ENCODE measurements at places on chromosomes 4 and X.

DNA sequence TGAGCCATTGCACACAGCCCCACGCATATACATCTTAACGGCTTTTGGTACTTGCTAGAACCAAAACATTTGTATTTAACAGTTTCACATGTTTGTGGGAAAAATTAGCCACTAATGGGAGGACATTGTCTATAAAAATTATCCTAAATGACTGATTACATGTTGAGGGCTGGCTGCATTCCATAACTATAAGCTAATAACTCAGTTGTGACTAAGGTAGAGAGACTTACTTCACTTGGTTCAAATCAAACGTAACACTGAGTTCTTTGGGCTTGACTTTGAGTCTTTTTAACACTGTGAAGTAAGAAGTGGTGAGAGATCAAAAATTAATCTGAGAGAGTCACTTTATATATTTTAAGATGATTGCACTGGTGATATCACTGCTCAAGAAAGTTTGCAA, 47.9 kb upstream of the PGRMC2 start:
- DNase-seq: no peak

DNA sequence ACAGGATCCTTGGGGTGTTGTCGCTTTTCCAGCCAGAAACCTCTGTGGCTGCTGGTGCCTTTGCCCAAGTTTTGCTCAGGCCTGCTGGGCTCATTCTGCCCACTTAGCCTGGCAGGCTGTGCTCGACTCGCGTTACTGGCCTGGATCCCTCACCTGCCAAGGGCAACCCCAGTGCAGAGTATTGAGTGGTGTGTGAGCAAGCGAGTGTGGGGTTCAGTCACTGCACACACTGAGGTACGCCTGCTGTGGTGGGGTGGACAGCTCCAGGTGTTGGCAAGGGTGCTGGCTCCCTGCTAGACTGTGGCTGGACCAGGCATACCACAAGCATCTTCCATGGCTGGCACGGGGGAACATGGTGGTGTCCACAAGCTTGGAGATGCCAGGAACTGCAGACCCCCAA, 22.6 kb downstream of the SPCS3 start:
- no peak for DNase-seq

DNA sequence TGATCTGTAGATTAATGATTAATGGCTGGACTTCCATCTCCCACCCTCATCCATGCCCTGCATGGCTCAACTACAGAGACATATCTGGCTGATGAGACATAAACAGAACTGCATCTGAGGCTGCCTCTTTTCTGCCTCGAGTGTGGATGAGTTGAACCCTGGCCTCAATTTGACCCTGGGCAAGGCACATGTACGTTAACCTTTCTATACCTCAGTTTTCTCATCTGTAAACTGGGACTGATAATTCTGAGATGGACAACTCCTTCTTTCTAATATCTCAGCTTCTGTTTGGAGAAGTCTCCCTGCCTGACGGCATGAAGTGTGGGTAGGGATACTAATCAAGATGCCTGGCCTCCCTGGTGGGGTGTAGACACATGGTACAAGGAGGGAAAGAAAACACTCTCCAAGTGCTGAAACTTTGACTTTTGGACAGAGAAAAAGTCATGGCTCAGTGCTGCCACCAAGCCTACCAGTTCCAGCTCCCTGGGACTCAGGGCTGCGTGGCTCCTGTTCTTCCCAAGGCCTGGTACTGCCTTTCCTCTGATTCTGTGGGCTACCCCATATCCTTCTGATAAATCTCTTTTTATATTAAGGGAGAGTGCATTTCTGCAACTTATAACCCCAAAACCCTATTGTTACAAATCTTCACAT, 64.4 kb downstream of the HAUS3 start:
- no peak for DNase-seq

DNA sequence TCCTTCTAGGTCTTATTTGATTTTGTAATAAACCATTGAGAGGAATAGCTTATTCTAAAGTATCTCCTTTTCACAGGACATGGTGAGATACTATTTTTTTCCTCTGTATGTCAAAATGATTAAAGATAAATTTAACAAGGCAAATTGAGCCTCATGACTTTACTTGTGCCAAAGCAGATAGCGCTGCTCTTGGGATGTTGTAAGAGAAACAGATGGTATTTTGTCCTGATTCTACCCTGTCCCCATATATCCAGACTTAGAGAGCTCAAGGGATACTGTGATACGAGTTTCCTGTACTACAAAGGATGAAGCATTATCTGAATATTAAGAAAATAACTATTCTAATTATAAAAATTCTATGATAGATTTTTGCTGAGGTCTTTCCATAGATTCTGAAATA, 34.0 kb downstream of the EMCN start:
- DNase-seq: no peak

GRCh38 chr4:141768954-141769353, 132.6 kb downstream of the IL15 start:
- DNase-seq: no peak

DNA sequence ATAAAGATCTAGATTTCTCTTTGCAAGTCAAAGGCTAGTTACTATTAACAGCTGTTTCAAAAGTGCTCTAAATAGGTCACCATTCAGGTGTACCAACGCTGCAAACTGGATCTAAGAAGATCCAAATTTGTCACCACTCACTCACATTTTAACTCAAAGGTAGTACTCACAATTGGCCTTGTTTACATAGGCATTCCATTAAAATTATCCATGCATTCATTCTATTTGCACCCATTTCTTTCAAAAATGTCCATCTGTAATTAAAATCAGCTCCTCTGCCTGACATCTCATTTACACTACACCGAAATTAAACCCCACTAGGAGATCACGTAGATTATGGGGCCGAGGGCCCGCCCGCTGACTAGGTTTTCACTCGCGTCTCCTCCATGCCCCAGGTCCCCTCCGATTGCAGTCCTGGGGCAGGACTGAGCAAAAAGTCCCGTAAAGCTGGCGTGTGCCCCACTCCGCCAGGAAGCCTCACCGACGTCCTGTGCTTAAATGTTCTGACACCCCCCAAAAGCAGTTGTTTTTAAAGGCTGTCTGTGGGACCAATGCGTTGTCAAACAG, 1.3 kb upstream of the ING2 start:
- no peak for DNase-seq

- no peak for DNase-seq
Observed at GRCh38 chr4:173859091-173859713, 329.2 kb upstream of the HAND2 start.

DNA sequence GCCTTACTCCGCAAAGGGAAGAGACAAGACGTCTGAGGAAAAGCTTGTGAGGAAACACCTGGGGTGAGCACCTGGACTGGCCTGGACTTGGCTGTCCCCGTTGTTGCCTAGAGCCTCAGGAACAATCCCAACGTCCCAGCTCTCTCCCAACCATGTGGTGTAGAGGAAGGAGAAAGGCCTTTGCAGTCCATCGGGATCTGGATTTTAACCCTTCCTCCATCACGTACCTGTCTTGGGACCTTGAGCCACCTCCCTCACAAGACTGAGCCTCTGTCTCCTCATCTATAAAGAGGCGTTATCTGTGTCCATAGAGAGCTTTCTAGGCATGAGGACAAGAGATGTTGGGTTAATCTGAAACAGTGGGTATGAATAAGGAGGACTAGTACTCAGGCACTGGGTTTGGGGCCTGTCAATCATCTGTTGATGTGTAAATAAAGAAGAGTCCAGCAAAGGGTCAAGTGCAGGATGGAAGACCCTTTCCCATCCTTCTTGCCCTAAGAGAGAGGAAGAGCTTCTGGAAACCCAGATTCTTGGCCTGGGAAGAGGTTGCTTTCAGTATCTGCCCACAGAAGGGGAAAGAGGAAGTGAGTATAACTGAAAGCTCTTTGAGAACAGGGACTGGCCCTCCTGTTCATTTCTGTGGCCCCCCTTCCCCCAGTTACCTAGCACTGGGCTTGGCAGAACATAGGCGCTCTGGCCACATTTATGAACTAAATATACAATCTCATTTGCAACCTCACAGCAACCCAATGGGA, 137.1 kb downstream of the PJA1 start:
- no peak for DNase-seq

DNA sequence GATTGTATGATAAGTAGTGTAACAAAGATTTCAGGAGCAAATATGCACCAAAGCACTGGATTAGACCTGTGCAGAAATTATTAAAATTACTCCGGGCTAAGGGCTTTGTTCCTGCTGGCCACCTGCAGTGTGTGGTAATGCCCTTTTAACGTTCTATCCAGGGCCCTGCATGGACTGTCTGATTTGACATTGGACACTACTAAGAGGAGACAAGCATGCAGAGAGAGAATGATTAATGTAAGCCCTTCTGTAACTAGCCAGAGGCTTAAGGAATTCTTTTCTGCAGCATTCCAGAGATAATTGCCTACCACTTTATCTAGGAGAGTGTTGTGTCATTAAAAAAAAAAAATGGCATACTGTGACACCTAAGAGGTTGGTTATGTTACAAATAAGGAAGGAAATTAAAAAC, 117.0 kb downstream of the PCDH7 start:
- DNase-seq: no peak

- no peak for DNase-seq
Observed at GRCh38 chrX:120419463-120419862, 49.6 kb downstream of the LAMP2 start.

GRCh38 chr4:177611974-177612664, 169.9 kb upstream of the AGA start:
- no peak for DNase-seq

- peak; percentile 61 for DNase-seq
Observed at GRCh38 chr4:184451726-184452125, 22.6 kb downstream of the IRF2 start.

GRCh38 chr4:115850799-115851509, 737.5 kb upstream of the NDST4 start:
- no peak for DNase-seq

DNA sequence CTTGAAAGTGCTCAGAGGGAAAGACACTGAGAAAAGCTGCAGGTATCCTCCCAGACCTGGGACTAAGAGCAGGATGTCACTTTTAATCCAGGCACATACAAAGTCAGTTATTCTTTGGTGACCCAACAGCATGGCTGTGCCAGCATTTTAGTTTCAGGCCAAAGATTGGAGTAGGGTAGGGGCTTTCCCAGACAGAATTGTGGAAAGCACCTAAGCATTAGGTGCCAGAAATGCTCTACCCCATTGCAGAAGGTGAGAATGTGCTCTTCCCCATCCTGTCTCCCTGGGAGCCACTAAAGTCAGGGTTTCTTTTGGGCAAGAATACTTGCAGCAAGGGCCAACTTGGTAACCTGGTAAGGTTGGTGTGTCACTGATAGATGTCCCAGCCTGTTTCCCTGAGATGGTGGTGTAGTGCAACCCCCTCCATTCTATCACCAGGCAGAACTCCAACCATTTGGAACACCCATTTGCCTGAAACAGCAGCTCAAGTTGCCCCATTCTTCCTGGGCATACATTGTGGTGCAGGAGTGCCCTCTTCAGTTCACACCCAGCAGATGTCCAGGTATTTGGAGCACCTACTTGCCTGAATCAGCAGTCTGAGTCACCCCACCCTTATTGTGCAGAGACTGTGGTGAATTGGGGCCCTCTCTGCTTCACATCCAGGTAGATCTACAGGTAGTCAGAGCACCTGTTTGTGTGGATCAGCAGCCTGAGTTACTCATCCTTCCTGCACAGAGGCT, 183.5 kb downstream of the ZC4H2 start:
- DNase-seq: no peak

DNA sequence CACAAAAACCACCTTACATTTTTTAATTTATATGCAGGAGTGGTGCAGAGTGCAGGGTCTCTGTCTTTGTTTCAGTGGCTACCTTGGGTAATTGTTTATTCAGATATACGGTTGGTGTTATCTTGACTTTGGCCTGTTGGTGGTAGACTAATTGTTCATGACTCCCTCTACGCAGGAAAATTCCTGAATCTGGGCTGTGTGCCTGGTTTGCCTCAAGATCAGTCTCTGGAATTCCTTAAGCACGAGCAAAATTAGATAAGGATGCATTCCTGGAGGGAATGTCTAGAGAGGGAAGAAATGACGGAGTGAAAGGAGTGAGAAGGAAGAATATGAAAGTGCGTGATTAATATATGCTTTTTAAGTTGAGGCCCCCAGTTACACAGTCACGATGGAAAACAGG, 576.9 kb upstream of the PCDH10 start:
- DNase-seq: no peak

GRCh38 chr4:86160426-86160825, 199.4 kb downstream of the MAPK10 start:
- no peak for DNase-seq

DNA sequence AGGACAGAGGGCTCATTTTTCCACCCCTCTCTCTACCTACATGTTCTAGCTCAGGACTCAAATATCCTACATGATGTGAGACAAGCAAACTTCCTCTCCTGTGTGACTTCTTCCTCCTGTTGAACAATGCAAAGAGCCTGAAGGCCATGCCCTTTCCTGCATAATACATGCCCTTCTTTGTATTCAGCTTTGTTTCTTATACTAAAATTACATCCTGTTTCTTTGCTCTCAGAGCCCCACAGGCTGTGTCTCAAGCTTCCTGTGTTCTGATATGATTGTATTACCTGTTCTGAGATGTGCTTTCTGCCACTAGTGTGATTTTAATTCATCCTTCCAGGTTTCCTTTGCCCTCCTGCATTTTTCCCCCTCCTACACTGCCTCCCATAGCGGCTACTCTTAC, 166.4 kb upstream of the AFF2 start:
- DNase-seq: no peak

- peak; percentile 57 for DNase-seq
Observed at GRCh38 chrX:49155243-49155899, 7.2 kb upstream of the MAGIX start.

DNA sequence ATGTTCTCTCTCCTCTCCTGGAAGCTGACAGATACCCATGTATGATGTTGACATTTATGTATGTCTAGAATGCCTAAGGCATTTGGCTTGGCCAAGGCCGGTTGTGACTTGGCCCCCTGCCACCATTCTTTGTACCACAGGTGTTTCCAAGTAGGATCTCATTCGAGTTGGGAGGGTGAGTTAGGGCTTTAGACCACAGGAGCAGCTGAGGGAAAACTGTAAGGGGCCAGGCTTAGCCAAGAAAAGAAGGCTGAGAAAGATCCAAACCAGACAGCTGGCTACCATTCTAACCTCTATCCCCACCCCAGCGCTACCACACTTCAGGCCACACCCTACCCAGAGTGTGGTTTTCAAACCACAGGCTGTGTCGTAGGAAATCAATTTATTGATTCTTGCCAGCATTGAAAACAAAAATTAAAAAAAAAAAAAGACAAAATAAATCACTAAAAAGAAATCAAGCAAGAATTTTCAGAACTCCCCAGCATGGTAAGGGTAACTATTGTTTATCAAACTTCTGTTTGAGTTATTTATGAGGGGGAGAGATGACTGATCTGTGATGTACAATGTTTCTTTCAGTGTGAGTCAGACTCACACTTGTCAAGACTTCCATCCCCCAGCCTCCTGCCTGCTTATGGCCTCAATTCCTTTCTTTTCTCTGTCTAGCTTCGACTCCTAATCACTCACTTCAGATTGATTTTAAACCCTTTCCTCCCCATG, 9.9 kb downstream of the TMSB4X start:
- DNase-seq: no peak

- DNase-seq: no peak
Observed at GRCh38 chr4:71595576-71596108, 188.2 kb downstream of the GC start.

DNA sequence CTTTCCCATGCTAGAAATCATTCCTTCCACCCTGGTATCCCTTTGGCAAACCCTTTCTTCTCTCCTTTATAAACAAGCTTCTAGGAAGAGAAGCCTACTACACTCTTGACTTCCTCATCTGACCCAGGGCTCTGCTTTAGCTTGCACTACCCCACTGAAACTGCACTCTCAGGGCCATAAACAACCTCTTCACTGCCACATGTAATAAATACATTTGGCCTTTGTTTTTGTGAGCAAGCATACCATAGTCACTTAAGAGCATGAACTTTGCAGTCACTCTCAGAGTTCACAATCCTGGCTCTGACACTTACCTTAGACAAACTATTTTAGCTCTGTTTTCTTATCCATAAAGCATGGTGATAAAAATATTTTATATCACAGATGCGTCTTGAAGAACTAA, 50.7 kb upstream of the USP38 start:
- DNase-seq: no peak
